ENCODE measurements at places on chromosomes 2 and 18.

DNA sequence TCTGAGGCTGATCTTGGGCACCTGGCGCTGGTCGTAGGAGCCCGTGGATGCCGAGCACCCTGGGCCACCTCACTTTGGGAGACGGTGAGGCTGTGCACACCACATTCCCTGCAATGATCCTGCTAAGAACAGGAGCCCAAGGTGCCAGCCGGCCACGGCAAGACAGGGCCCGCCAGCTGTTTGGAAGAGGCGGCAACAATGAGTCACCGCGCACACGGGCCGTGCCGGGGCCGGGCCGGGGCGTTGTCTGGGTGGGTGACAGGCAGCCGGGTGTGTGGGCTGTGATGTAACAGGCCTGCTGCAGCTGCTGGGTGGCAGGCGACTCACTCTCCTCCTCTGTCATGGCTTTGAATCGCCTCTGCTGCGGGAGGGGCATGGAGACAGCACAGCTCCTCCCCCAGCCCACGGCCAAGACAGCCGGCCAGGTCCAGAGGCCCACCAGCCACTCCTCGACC, 49.7 kb upstream of the ODC1 start:
- peak; percentile 44 for DNase-seq

GRCh38 chr2:233468047-233468740, 98.4 kb downstream of the USP40 start:
- no peak for DNase-seq

DNA sequence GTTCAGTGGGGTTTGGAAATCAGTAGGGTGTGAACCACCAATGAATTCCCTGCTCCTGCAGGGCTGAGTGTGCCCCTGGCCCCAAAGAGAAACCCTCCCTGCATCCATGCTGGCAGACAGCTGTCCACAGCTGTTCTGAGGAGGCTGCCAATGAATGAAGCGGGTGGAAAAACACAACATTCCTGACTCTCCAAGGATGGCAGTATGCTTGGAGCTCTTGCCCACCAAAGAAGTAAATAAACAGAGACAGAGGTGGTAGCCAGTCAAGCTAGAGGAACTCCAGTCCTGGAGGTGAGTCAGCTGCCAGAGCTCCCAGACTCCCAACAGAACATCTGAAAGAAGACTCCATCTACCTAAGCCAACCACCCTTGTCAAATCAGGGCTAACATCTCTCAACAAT, 6.2 kb downstream of the ZBTB7C start:
- DNase-seq: no peak

GRCh38 chr2:23036629-23037028, 348.4 kb upstream of the KLHL29 start:
- DNase-seq: no peak

DNA sequence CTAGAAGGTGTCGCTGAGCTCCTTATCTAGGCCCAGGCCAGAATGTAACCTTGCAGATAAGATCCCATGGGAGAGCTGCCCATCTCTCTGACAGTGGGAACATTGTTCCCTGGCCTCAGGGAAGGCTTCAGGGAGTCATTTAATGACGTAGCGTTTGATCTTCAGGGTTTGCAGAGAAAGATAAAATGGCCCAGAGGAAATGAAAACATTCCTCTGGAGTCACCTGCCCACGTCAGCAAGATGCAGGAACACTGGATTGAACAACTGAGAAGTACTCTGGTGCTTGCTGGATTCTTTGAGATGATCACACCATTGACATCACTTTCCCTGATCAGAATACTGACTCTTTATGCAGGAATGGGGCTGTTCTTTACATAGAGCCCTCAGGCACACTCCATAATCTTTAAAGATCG, 51.6 kb downstream of the MAPK4 start:
- DNase-seq: no peak

DNA sequence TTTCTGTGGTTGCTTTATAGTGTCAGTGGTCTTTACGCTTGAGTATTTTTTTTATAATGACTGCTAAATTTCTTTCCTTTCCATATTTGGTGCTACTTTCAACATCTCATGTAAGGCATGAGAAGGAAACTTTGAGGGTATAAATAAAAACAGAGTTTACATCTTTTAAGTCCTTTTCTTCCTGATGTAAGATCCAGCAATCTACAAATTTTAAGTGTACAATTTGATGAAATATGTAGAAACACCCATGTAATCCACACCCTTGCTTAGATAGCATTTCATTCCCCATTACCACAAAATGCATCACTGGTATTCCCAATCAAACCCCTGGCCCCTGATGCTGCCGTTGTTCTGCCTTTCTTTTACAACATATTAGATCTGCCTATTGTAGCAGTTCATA, 769.1 kb downstream of the CCDC85A start:
- DNase-seq: no peak

GRCh38 chr2:101442042-101442666, 32.8 kb downstream of the RFX8 start:
- no peak for DNase-seq

- no peak for DNase-seq
Observed at GRCh38 chr2:163723881-163724280, 11.9 kb downstream of the FIGN start.

- no peak for DNase-seq
Observed at GRCh38 chr18:38933322-38933721, 1367.7 kb upstream of the CELF4 start.

GRCh38 chr2:172552547-172553291, 3.2 kb upstream of the PDK1 start:
- DNase-seq: no peak

GRCh38 chr18:78911751-78912283, 67.8 kb upstream of the SALL3 start:
- no peak for DNase-seq

GRCh38 chr2:60958800-60959199, 58.7 kb upstream of the PEX13 start:
- DNase-seq: no peak

GRCh38 chr2:119240311-119241204, 16.9 kb downstream of the STEAP3 start:
- no peak for DNase-seq

DNA sequence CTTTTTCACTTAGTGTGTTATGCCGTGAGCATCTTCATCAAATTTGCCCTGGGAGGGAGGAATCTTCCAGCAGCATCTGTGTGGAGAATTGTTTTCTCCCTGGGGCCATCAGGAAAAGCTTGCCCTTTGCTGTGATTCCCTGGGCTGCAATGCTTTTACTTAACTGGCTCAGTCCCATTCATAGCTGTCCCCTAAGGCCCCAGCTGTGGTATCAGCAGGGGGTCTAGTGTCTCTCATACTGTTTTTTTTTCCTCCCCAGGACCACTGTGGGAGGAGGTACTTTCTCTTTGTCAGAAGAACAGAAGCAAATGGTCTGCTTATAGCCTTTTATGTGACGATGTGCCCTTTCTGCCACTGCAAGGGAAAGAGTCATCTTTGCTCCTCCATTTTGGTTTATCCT, 176.8 kb upstream of the CELF4 start:
- DNase-seq: no peak

- no peak for DNase-seq
Observed at GRCh38 chr2:61885896-61886603, 2.4 kb downstream of the CCT4 start.

DNA sequence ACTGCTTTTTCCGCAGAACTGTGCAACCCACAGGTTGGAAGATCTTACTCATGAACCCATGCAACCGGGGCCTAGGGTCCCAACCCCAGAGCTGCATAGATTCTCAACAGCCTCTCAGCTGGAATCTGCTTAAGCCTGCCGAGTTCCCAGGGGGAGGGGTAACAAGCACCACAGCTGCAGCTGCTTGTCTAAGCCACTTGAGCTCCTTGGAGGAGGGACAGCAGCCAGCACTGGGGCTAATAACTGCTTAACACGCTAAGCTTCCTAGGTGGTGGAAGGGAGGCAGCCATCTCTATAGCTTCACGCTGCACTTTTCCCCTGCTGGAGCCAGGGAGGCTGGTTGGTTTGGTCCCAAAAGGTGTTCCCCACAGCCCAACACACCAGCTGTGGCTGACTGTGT, 311.6 kb downstream of the DSC3 start:
- no peak for DNase-seq

DNA sequence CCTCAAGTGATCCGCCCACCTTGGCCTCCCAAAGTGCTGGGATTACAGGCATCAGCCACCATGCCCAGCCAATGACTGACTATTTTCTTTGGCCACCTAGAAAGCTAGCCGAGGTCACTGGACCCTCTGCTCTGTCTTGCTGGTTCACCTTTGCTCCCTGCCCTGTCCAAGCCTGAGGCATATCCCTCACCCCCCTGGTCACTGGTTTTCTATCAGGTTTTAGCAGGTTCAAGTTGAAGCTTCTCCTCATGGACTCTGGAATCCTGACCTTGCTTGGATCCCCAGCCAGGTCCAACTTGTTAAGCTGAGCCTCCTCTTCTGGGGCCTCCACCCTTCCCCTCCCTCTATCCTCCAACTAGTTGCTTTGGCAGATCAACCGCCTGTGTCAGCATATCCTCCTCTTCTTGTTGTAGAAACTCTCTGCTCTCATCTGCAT, 33.4 kb downstream of the PAX8 start:
- no peak for DNase-seq

All from stimulated activated CD4-positive, alpha-beta T cell treated with anti-CD3 and anti-CD28 coated beads, Interleukin-1b, Interleukin-23, amount 100 ng/mL, for 4 hours (primary cell).